ENCODE measurements at places on chromosomes 7 and 10.
A peak's percentile ranks its signal among the peaks of the same experiment; 100 is the strongest.

DNA sequence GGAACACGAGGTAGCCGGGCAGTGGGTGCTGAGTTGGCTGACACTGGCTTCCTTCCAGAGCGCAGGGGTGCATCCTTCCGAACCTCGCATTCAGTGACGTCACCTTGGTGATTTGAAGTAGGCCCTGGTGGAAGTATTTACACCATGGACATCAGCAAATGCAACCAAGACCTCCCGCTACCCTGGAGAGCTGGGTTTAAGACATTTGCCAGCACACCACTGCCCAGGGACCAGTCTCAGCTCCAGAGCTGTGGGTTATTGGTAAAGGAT, 106.4 kb upstream of the GPR26 start:
- H3K4me1 ChIP-seq, result no peaks in the 10 kb centered on the region
- no peak overlapping the region for H3K4me3 ChIP-seq

DNA sequence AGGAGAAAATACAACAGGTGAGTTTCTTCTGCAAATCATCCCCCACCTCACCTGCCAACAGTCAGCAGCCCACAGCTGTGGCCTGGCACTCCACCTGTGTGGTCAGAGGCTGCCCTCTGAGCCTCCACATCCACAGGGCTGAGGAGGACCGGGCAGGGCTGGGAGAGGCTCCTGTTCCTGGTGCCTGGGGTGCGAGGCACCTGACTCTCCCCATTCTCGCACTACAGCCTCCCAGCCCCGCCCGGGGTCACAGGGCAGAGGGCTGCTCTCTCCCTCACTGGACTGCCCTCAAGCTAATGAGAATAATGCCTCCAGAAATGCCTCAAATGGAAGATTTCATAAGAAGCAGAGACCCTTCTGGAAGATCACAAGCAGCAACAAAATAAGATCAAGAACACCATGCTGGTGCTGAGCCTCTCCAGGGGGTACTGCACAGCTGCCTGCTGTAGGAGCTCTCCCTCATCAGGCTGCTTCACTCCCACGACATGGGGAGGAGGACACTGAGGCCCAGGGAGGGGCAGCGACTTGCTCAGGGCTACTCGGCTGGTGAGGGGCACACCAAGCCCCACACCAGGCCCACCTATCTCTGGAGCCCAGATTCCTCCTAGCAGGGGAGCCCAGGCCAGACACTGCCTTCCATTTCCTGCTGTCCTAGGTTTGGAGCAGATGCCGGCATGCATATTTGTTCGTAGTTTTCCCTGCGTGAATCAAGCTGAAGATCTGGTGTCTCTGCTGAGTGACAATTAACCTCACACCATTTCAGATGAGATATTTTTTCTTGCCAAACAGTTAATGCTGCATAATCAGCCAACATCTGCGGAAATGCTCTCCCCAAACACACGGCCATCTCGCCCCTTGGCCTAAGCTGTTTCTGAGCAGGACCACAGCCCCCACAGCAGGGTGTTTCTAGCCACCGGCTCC, 76.5 kb downstream of the FAM53B start:
- H3K36me3 ChIP-seq, result no peaks in the 10 kb centered on the region
- no peaks in the 10 kb centered on the region for H3K27me3 ChIP-seq
- peaks cover 25% of the 10 kb centered on the region for H3K4me1 ChIP-seq
- no peak overlapping the region for H3K4me3 ChIP-seq

DNA sequence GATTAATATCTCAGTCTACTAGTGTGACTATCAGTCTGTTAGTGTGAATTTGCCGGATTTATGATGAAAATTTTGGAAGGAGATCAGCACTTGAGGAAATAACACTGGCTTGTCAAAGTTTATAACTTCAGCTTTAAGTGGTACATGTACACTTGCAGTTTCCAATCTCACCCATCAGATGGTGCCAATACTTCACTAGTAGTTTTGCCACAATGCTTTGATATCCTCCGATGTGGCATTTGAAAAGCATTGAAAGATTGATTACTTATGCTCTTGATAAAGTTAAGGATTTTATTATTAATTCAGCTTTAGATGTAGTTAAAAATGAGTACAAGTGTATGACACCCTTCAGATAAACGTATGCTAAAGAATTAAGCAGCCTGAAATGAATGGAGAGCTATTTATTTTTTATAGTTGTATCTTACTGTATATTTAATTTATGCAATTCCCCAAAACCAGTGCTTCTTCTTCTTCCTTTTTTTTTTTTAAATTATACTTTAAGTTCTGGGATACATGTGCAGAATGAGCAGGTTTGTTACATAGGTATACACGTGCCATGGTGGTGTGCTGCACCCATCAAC, 98.2 kb downstream of the ANLN start:
- H3K36me3 ChIP-seq, result no peaks in the 10 kb centered on the region
- DNase-seq, result peak; percentile 75
- H3K4me1 ChIP-seq, result no peaks in the 10 kb centered on the region
- no peaks in the 10 kb centered on the region for H3K27me3 ChIP-seq

- H3K4me1 ChIP-seq, result no peaks in the 10 kb centered on the region
- no peak for DNase-seq
- no peaks in the 10 kb centered on the region for H3K36me3 ChIP-seq
- no peak overlapping the region for H3K27ac ChIP-seq
- H3K27me3 ChIP-seq, result no peaks in the 10 kb centered on the region
These were observed 755.4 kb downstream of the SUGCT start for GRCh38 chr7:40890088-40890692.

DNA sequence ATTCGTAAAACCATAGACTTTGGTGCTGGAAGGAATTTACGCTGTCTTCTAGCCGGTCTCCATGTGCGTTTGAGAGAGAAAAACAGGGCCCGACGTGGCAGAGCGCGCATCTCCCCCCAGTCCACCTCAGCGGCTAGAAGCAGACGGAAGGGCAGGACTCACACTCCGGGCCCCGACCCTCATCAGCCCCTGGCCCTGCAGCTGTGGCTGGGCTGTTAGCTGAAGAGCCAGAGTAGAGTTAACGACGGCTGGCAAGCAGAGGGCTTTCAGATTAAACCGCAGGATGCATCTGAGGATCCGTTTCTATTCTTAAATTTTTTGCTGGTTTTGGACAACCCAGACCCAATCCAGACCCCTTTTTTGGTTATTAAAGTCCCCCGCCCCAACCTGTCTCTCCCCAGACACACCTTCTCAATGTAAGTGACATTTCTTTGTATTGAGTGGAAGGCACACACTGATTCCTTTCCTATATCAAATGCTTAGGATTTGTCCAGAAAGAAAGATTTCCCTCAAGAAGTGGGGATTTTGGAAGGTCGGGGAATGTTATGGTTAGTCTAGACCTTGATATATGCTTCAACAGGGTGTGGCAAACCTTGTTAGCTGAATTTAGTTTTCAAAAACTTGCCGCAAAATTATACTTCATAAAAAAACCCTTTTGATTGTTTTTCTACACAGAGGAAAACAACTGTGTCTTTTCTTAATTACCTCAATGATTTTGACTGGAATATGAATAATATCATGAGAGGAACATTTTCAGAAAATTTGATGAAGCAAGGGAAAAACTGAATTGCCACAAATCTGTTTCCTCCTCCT, 1.7 kb upstream of the TBX20 start:
- H3K4me1 ChIP-seq, result peaks cover 1% of the 10 kb centered on the region
- DNase-seq, result no peak
- H3K36me3 ChIP-seq, result no peaks in the 10 kb centered on the region
- H3K4me3 ChIP-seq, result peak overlapping the region; percentile 86
- H3K27ac ChIP-seq, result peak overlapping the region; percentile 95

Data from cardiac muscle cell (in vitro differentiated cells and primary cell).